ENCODE measurements at places on chromosomes 6 and 20.

GRCh38 chr20:60131375-60131774, 173.2 kb downstream of the CDH26 start:
- no peak for DNase-seq

GRCh38 chr6:38179794-38180430, 360.4 kb downstream of the ZFAND3 start:
- DNase-seq = no peak

- DNase-seq = no peak
These were observed 20.8 kb downstream of the TOP1 start for GRCh38 chr20:41049451-41049850.

GRCh38 chr6:157811137-157811475, 11.9 kb upstream of the SNX9 start:
- no peak for DNase-seq

GRCh38 chr20:32470025-32470861, 112.1 kb downstream of the ASXL1 start:
- DNase-seq = no peak

DNA sequence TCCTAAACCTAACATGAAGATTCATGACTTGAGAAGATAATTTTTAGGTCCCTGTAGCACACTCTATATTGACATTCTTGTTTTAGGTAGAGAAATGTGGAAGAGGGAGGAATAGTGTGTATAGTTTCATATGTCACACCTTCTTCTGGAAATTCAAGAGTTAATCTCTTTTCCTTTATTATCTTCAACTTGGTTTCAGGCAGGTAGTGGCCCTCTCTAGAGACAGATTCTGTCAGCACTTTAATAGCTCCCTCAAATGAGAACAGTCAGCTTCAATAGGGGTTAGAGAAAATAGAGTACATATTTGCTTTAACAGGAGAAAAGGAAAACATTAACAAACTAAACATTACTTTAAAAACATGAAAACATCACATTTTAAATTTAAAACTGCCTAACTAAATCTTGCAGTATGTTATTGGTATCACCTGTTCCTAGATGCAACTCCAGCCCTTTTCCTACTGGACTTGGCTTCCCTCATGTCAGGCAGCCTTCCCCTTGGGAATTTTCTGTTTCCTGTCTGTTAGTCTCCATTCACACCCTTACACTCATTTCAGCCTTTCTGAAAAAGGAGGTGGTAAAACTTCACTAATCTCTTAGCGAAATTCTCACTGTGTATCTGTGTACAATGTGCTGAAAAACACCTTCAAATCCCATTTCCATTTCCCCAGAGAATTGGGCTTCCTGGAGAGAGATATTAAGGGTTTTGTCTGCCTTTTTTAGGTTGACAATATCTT, 192.3 kb upstream of the RNF217 start:
- DNase-seq = no peak

DNA sequence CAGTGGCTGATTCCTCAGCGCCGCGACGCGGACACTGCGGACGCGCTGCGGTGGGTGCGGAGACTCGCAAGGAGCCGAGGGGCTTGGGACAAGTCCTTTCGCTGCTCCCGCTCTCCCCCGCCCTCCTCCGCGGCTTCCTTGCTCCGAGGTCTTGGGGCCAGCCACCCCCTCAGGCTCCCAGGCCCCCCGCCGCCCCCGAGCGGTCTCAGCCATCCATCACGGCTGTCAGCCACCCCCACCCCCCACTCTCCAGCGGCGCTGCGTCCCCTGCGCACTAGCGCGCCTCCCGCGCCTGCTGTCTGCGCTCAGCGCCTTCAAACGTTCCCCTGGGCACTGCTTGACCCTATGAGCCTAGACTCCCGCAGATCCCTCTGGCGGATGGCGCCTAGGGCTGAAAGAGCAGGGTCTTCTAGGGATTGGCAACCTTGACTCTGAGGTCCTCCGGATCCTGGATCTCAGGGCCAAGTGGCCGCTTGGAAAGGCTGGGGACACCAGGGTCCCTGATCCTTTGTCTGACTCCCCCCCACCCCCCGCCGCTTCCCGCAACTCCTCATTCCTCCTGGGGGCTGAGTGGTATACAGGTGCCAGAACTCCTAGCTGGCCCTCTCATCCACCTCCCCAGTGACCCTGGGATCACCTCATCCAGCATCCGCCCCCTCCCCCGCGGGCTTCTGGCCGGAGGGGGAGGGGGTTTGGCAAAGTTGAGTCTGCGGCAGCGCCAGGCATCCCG, 1.4 kb downstream of the SLC12A5 start:
- DNase-seq = no peak

GRCh38 chr6:45687570-45687969, 309.8 kb upstream of the SUPT3H start:
- no peak for DNase-seq

GRCh38 chr6:22078802-22079545, 217.9 kb downstream of the PRL start:
- no peak for DNase-seq

- DNase-seq = no peak
These were observed 8.3 kb upstream of the TIAM2 start for GRCh38 chr6:154986787-154987235.

- DNase-seq = no peak
These were observed 197.3 kb upstream of the PROKR2 start for GRCh38 chr20:5513975-5514516.

GRCh38 chr6:16505711-16506357, 255.4 kb downstream of the ATXN1 start:
- no peak for DNase-seq

- no peak for DNase-seq
These were observed 18.5 kb downstream of the PLAGL2 start for GRCh38 chr20:32189123-32189410.

GRCh38 chr6:30135757-30136156, at the start of gene TRIM40:
TSS of gene TRIM40 (plus strand) at chr6:30136140. CDS start at chr6:30137037, 897 bp downstream.
- no peak for DNase-seq

GRCh38 chr6:8829796-8830195, 394.5 kb upstream of the SLC35B3 start:
- DNase-seq = no peak

DNA sequence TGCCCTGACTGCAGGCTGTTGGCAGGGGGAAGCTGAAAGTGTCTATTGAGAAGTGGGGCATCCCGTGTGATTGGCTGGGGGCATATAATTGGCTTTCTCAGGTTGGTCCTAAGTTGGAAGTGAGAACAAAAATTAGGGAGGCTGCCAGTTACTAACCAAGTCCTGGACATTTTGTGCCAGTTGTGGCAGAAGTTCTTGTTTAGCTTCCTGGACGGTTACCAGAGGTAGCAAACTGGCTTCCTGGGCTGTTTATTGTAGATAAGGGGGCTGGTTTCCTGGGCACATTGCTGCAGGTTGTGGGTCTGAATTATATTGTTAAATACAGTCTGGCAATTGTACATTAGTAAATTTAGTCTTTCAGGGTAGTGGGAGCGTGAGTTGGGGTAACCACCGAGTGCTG, 50.6 kb upstream of the SLC2A12 start:
- no peak for DNase-seq

GRCh38 chr20:4375881-4376280, 345.8 kb upstream of the PRND start:
- DNase-seq = no peak

DNA sequence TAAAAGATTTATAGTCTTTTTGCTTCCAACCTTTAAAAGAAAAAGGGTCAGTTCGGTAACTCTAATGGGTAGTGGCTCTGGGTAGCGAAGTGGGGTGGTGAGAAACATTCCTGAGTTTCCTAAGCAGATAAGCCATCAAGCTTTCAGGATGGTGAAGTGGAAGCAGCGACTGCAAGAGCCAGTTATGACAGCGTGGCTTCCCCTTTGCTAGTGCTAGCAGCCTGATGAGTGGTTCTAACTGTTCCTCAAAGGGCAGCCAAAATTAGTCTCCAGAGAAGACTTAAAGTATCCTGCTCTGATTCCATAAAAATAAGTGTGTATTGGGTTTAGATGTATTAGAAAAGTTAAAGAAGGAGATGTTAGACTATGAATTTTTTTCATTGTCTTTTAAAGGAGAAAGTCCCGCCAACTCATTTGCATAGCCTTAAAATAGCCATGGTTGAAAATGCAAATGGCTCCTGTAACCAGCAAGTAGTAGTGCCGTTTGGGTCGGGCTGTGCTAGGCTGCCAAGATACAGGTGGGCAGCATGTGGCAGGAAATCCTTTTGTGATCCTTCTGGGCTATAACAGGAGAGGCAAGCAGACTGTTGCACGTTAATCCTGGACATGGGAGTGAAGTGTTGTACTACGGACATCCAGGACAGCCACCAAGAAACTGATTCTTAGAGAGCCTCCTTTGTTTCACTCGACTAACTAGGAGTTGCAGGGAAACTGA, 18.0 kb downstream of the ELOVL2 start:
- no peak for DNase-seq

- DNase-seq = no peak
These were observed 4.1 kb downstream of the ATP9A start for GRCh38 chr20:51763965-51764602.

GRCh38 chr6:3798055-3798919, 46.8 kb upstream of the PXDC1 start:
- DNase-seq = no peak

- no peak for DNase-seq
These were observed 613.9 kb upstream of the ARID1B start for GRCh38 chr6:156163311-156163710.

Measured in activated T-helper 1 cell treated with Interleukin-2 at 50 U/mL for 16 hours (primary cell).